ENCODE measurements at places on chromosomes 7 and 10.

- no peak for DNase-seq
These were observed 73.9 kb downstream of the NRP1 start for GRCh38 chr10:33260403-33261149.

DNA sequence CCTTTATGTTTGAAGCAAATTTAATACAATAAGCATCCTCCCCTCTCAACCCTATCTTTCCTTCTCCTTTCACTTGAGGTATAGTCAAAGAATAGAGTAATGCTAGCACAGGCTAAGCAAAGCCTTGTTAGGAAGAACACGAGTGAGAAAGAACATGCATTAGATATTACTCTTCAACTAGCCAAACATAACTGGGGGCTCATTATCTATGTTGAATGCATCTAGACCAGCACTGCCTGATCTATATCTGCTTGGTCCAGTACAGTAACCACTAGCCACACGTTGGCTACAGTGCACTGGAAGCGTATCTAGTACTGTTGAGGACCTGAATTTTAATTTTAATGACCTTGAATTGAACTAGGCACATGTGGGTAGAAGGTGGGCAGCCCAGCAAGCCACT, 21.0 kb downstream of the SFMBT2 start:
- DNase-seq, result no peak

DNA sequence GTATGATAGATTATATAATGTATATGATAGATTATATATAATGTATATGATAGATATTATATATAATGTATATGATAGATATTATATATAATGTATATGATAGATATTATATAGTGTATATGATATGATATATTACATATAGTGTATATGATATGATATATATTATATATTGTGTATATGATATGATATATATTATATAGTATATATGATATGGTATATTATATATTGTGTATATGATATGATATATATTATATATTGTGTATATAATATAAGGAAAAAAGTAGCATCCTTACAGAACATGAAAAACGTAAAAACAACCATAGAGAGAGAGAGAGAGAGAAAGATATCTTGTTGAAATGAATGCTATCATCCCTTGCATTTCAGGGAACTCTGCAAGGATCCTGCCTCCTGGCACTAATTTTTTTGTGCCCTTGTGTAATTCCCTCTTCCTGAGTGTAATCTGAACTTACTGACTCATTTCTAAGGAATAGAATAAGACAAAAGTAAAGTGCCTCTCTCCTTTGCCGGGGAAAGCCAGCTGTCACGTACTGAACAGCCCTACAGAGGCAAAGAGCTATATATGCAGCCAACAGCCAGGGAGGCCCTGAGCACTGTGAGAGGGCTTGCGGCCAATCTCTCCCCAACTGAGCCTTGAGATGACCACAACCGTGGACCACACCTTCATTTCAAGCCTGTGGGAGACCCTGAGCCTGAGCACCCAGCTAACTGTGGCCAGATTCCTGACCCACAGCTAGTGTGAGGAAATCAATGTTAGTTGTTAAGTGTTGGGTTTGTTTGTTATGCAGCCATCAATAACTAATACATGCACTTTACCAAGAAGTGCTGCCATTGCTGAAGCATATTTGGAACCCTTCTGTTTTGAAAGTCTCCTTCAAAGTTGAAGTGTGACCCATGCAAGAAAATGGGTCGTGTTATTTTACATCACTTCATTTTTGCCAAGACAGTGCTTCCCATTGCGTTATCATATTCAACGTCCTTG, 61.1 kb upstream of the EZH2 start:
- no peak for DNase-seq

GRCh38 chr7:135382173-135382572, 127.7 kb downstream of the CNOT4 start:
- DNase-seq, result no peak

GRCh38 chr7:124073310-124073645, 40.4 kb upstream of the TMEM229A start:
- no peak for DNase-seq
